ENCODE measurements at places on chromosomes 3 and 15.

GRCh38 chr15:94793207-94793606, 561.8 kb downstream of the MCTP2 start:
- DNase-seq: no peak

- no peak for DNase-seq
These were observed 264.0 kb upstream of the CRBN start for GRCh38 chr3:3443482-3443881.

DNA sequence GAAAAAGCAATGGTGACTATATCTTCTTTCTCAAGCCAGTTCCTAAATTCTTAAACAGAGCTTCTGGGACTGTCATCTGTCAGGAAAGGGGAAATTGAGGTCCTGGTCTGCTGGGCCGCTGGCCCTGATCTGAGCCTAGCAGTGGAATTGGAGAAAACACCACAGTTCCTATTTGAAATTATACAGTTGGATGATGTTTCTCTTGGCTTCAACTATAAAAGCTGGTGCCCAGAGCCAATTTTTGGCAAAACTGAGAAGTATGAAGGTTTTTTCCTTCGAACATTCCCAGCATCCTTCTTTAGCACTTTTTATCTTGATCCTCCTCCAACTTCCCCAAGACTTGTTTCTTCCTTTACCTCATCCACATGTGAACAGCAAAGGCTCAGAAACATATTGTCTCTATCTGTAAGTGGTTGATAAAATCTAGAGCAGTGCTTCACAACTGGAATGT, 83.9 kb downstream of the CD47 start:
- no peak for DNase-seq

GRCh38 chr3:49899815-49900214, 3.9 kb downstream of the MST1R start:
- DNase-seq: no peak

DNA sequence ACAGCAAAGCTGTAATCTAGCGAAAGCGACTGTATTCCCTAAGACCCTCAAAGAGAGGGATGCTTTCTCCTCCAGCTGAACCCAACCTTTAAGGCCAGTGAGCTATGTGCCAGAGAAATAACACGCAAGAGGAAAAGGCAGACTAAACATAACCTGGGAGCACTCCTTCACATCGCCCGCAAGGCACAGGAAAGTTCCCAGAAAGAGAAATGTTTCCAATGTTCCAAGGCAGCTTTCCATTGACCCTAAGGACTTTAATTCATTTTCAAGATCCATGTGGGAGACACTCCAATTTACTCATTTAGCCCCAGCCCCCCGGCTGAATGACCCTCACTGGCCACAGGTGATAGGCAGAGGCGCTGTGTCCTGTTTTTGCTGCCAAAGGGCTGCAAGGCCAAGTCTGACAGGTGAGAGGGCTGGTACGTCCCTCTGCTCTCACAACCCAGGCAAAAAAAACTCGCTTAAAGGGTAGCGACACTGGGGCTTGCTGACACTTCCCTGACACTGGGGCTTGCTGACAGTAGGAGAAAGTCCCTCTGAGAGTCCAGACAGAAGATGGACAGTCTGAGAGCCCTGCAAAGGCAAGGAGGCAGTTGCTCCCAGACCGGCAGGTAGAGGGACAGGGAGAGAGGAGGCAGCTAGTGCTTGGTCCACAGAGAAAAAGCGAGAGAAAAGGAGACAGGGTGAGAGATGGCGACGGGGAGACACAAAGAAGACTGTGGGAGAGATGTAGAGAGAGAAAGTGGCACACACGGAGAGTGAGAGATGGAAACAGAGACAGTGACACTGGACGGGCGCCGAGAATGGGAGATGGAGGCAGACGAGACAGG, 702 bp downstream of the ARHGEF3 start:
- no peak for DNase-seq

- no peak for DNase-seq
These were observed 86.1 kb downstream of the LIPC start for GRCh38 chr15:58517682-58518525.

DNA sequence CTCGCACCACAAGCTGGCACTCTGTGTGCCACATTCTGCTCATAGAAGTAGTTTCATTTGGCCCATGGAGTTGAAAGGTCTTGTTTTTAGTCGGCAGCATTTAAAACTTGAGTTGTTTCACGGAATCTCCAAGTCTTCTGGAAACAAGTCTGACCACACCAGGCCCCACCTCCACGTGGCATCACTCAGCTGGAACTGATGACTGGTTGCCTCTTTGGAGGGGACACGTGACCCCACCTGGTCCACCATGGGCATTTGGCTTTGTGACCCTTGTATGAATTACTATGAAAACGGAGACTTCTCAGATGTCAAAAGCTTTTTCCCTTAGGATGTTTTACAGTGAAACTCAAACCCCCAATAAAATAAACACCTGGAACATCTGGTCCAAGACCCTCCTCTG, 74.9 kb downstream of the NTRK3 start:
- DNase-seq: no peak

GRCh38 chr3:183502237-183503181, 53.0 kb downstream of the KLHL6 start:
- no peak for DNase-seq

- DNase-seq: peak; percentile 49
These were observed 28.4 kb downstream of the CCDC12 start for GRCh38 chr3:46947981-46948791.

DNA sequence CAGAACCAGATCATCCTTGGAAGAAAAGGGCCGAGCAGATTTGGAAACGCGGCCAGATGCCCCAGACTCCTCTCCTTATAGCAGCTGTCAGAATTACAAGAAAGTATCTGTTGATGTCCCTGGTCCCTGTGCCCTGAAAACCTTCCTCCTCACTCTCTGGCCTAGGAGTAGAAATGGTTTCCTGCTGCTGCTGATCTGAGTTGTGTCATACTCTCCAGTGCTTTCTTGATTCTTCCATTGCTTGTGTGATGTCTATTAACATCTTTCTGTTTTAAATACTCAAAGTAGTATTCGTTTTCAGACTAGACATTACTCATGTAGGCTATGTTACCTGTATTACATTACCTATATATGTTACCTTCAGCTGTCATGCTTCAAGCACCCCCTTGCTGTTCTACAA, 26.8 kb upstream of the HERC1 start:
- DNase-seq: no peak

- DNase-seq: no peak
These were observed 42.5 kb downstream of the CHCHD4 start for GRCh38 chr3:14082108-14082657.

DNA sequence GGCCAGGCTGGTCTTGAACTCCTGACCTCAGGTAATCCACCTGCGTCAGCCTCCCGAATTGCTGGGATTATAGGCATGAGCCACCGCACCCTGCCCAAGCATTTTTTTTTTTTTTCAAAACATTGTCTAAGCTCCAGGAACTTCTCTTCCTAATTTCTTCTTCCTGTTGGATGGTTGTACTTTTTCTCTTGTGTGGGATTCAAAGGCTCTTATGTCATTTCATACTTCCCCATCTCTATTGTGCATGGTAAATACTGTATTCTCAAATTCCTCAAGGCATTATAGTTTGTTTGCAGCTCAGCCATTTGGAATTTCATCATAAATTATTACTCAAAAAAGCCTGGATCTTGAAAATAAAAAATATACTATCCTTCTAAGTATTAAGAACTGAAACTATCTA, 199.1 kb upstream of the GADL1 start:
- no peak for DNase-seq

DNA sequence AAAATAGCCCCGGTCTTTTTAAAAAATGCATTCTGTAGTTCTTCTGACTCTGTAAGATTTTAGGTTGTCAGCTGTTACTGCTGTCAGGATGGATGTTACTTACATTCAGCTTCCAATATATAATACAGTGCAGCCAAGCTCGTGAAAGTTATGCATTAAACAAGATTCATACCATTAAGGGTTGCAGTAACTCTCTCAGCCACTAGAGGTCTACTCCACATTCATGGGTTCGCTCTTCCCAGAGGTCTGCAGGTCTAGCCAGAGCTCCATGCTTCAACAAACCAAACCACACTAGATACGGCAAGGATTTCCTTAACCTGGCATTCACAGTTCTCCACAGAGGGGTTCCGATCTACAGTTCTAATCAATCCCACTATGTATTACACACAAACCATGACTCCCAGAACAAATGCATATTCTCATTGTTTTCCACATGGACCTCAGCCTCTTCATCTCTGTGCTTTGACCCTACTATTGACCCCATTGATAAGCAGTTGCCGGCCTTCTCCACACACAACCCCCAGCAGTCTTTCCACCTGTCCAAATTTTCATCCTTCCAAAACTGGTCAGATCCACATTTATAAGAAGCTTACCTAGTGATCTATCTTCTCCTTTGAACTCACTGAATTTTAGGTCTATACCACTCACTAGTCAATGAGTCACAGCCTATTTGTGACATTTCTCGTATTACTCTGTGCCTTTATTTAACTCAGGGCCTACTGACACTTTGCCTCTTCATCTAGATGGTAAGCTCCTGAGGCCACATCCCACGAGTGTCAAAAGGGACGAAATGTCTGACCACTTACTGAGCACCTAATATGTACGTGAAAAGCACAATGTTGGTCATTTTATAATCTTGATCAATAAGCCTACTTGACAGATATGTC, 33.7 kb downstream of the RORA start:
- DNase-seq: peak; percentile 32

- no peak for DNase-seq
These were observed 25.3 kb downstream of the CMSS1 start for GRCh38 chr3:99842826-99843589.

DNA sequence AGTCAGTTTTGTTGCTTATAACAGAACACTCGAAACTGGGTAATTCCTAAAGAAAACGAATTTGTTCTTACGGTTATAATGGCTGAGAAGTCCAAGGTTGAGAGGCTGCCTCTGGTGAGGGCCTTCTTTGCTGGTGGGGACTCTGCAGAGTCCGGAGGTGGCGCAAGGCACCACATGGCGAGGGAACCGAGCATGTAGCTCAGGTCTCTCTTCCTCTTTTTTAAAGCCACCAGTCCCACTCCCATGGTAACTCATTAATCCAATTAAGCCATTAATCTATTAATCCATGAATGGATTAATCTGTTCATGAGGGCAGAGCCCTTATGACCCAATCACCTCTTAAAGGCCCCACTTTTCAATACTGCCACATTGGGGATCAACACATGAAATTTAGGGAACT, 50.0 kb downstream of the ROPN1B start:
- DNase-seq: no peak

- DNase-seq: peak; percentile 55
These were observed 21.1 kb upstream of the PLXND1 start for GRCh38 chr3:129627350-129628168.

GRCh38 chr3:149366031-149366430, 11.4 kb downstream of the TM4SF1 start:
- no peak for DNase-seq

DNA sequence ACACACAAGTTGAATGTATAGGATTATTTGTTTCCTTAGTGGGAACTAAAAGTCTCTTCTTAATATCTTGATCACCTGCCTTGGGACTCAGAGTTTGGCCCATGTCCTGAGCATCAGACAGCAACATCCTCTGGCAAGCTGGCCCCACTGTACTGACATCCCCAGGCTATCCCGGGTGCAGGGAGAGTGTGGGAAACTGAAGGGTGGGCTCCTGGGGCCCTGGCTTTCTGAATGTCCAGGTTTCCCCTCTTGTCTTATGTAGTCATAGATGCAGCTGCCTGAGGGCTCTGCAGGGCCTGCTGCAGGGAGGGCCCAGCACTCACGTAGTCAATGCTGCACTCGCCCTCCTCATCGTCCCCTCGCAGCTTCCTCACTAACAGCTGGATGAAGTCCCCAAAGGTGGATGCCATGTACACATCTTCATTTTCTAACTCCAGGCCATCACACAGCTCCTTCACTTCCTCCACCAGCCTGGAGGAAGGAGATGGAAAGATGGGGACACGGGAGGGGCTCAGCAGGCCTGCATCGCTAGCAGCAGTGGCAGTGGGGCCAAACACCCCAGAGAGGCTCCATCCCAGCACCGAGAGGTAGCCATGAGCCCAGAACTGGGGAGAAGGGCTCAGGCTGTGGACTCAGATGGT, 42.8 kb downstream of the ALDH1L1 start:
- no peak for DNase-seq

- DNase-seq: no peak
These were observed 54.5 kb downstream of the PSMD6 start for GRCh38 chr3:63968612-63969350.

GRCh38 chr15:88178631-88179030, 77.9 kb downstream of the NTRK3 start:
- DNase-seq: no peak

- DNase-seq: no peak
These were observed 70.1 kb upstream of the CDV3 start for GRCh38 chr3:133503409-133503808.

- DNase-seq: no peak
These were observed 74.0 kb upstream of the PLSCR5 start for GRCh38 chr3:146679191-146679590.

- DNase-seq: no peak
These were observed 72.1 kb downstream of the ADAMTS7 start for GRCh38 chr15:78739206-78739605.

DNA sequence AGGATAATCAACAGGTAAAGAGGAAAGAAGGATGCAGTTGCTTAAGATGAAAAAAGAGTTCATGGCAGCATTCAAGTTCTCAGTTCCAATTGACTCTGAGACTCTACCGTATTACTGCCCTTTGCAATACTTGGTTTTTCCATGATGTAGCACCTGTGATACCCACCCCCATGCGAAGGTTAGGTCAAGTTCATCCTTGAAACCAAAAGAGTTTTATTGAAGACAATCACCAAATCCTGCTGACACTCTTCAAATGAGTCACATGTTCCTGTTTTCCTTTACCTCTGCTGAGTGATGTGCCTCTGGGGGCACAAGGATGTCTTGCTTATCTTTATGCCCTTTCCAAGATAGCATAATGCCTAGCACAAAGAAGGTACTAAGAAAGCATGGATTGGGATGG, 111.3 kb upstream of the SLC7A14 start:
- DNase-seq: no peak

- DNase-seq: no peak
These were observed 65.8 kb downstream of the MYO5A start for GRCh38 chr15:52462806-52463360.

DNA sequence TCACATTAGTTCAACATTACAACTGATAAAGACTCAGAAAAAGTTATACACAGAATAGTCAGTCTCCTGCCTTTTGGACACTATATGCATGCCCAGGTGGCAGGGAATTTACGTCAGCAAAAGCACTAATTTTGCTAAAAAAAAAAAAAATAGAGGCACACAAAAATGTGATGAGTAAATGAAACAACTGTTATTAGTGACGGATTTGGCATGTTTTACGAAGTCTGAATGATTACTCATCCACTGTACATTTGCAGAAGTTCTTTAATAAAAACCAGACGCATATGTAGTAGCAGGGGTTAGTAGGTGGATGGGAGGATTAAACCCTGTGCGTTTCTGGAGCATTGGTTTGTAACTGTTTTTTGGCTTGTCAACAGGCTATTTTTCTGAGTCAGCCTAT, 99.0 kb downstream of the MITF start:
- DNase-seq: no peak

- peak; percentile 8 for DNase-seq
These were observed 534 bp downstream of the FRMD5 start for GRCh38 chr15:44194323-44195150.

- no peak for DNase-seq
These were observed 51.9 kb downstream of the EPHB1 start for GRCh38 chr3:134846911-134847317.
